ENCODE measurements at places on chromosomes 2 and 18.

DNA sequence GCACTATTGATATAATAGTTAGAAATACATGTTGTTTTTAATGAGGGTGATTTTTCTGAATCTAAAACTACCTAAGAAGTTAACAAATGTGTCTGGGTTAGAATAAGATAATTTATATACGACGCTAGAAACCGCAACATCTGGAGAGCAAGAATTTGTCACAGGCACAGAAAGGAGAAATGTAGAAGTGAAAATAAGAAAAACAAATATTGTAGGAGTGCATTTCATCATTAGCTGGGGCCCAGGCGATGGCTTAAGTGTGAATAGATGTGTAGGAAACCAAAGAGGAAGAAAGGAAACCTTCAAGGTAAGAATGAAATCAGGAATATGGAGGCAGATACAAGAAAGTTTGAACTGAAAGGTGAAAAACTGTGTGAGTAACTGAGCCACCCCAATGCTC is 90.3 kb downstream of the LRP2 start:
- no peak for DNase-seq
- H3K27ac ChIP-seq: no peak overlapping the region
- no peaks in the 10 kb centered on the region for H3K36me3 ChIP-seq
- H3K4me1 ChIP-seq: no peaks in the 10 kb centered on the region

DNA sequence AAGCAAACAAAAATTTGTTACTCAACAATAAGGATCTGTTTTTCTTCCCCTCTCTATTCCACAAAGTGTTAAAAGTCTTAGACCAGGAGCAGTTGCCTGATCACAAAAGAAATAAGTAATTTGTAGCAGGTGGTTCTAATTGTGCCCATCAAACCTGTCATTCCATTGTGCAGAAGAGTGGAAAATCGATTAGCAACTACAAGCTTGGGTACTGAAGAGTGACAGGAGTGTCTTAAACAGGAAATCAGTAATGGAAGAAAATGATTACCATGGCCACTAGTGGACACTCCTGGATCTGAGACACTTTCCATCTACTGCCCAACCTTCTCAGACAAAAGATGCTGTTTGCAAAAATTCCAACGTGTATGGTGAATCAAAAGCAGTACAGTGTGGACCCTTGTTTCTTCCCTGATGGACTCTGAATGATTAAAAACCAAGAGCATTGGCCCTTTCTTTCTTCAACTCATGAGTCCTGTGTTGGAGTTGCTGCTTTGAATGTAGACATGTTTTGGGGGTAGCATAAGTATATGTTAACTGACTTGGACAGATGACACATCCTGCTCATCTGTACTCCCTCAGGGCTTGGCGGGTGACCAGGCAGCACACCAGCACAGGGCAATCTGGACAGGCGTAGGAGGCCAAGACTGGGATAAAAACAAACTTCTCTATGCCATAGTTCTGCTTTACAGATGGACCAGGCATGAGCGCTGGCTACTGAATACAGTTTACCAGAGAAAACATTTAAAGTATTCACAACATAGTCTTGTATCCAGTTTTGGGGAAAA is 51.9 kb downstream of the PLA2R1 start:
- no peak overlapping the region for H3K4me3 ChIP-seq
- H3K36me3 ChIP-seq: no peaks in the 10 kb centered on the region
- H3K4me1 ChIP-seq: no peaks in the 10 kb centered on the region
- H3K27me3 ChIP-seq: peaks cover 17% of the 10 kb centered on the region
- no peak overlapping the region for H3K27ac ChIP-seq

GRCh38 chr2:172095146-172095904 is 7.4 kb downstream of the DLX2 start:
- H3K4me3 ChIP-seq: peak overlapping the region; percentile 90
- H3K27ac ChIP-seq: peak overlapping the region; percentile 61
- H3K4me1 ChIP-seq: peaks cover 27% of the 10 kb centered on the region

DNA sequence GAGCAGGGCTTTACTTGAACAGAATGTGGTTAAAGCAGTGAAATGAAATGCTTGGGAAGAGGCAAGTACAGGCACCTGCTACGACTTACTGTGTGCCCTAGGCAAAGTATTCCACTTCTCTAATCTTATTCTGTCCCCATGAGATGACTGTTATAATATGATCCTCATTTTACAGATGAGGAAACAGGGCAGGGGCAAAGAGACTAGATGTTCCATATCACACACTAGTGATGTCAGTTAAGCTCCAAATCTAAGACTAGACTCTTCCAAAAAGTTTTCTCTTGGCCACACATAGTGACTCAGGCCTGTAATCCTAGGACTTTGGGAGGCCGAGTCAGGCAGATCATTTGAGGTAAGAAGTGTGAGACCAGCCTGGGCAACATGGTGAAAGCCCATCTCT is 235.0 kb downstream of the SETBP1 start:
- H3K4me1 ChIP-seq: no peaks in the 10 kb centered on the region
- no peak overlapping the region for H3K27ac ChIP-seq
- no peaks in the 10 kb centered on the region for H3K36me3 ChIP-seq
- H3K27me3 ChIP-seq: peaks cover 16% of the 10 kb centered on the region
- no peak for DNase-seq

DNA sequence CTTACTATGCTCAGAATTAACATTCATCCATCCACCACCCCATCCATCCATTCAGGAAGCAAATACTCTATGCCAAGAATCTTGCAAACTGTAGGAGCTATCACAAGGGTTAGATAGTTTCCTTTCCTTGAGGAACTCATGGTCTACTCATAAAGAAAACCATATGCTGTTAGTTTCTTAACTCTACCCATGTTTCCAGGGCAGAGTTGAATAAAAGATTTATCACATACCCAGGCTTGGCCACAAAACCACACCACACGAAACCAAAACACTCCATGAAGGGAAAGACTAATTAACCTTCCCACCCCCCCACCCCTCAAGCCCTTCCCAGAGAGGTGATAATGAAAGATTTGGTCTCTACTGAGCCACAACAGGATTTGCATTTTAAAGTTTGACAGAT is 23.7 kb upstream of the MSGN1 start:
- no peak overlapping the region for H3K4me3 ChIP-seq
- DNase-seq: no peak
- H3K27me3 ChIP-seq: peaks cover 40% of the 10 kb centered on the region
- no peaks in the 10 kb centered on the region for H3K36me3 ChIP-seq
- no peak overlapping the region for H3K27ac ChIP-seq

GRCh38 chr2:71715951-71716696 is 262.8 kb downstream of the DYSF start:
- no peak overlapping the region for H3K4me3 ChIP-seq
- no peak overlapping the region for H3K27ac ChIP-seq
- no peaks in the 10 kb centered on the region for H3K27me3 ChIP-seq
- no peak for DNase-seq

DNA sequence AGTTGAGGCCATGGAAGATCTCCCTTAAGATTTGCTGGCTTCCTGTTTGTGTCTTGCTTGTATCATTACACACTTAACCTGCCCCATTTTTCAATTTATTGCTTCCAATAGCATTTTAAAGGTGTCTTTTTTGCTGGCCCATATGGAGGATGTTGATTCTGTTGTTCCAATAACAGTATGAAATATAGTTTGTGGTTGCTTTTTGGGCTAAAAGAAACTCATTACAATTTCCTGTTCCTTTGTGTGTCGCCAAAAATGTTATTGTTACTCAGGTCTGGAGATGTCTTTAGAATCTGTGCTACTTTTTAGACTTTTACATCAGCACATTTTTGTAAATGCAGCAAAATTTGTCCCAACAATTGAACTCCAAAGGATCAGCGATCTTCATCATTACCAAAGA is 234.0 kb upstream of the ITGA4 start:
- peak overlapping the region; percentile 63 for H3K4me3 ChIP-seq
- peak overlapping the region; percentile 83 for H3K27ac ChIP-seq
- peaks cover 20% of the 10 kb centered on the region for H3K4me1 ChIP-seq

DNA sequence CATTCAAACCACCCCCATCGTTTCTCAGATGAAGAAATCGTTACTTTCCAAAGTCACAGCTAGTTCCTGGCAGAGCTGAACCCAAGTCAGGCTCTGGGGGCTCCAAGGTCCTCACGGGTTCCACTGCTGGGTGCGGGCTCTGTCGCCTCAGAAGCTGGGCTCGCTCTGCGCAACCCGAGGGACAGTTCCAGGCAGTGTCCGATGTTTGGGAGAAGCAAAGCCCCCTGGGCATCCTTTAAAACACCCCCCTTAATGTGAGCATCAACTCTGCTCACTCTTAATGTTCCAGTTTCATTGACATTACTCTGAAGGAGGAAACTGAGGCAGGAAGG is 796 bp downstream of the AOX1 start:
- H3K27me3 ChIP-seq: peaks cover 7% of the 10 kb centered on the region
- peaks cover 7% of the 10 kb centered on the region for H3K4me1 ChIP-seq
- no peak overlapping the region for H3K27ac ChIP-seq
- H3K36me3 ChIP-seq: peaks cover 23% of the 10 kb centered on the region
- no peak for DNase-seq

DNA sequence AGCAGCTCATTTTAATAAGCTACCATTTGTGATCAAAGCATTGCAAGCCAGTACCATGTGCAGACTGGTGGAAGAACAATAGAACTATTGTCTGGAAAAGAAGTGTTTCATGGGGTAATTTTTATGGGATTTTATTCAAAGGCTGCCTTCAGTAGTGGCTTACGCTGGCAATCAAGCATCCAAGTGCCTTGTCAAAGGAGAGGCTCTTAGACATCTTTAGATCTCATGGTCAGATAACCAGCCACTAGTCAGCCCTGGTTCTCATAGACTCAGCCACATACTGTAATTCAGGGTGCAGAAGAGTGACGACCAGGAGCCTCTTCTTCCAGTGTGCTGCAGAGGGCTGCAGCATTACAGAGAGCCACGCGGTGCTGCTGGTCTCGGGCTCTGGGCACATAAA is 98.5 kb upstream of the NOSTRIN start:
- H3K27ac ChIP-seq: no peak overlapping the region
- no peak overlapping the region for H3K4me3 ChIP-seq
- DNase-seq: no peak

DNA sequence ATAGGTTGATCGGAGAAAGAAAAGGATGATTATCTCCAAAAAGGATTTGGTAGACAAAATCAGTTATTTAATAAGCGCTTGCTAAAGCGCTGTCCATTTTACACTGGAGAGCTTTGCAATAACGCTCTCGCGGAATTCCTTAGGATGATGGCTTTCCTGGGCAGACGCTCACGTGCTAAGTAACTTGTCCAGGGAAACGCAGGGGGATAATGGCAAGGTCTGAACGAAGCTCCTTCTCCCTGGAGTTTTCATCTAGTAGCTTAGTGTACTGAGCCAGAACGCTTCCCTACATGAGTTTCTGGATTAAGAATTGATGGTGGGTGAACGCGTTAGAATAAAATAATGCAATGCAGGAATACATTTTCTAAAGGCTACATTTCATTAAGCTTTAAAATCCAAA is 739.5 kb upstream of the SALL3 start:
- no peak for DNase-seq
- peaks cover 2% of the 10 kb centered on the region for H3K36me3 ChIP-seq
- no peak overlapping the region for H3K4me3 ChIP-seq
- peaks cover 2% of the 10 kb centered on the region for H3K27me3 ChIP-seq

- peaks cover 2% of the 10 kb centered on the region for H3K36me3 ChIP-seq
- H3K27ac ChIP-seq: peak overlapping the region; percentile 78
- H3K4me1 ChIP-seq: peaks cover 16% of the 10 kb centered on the region
- H3K4me3 ChIP-seq: peak overlapping the region; percentile 20
- DNase-seq: no peak
- peaks cover 87% of the 10 kb centered on the region for H3K27me3 ChIP-seq
Measured at GRCh38 chr2:199464606-199465352, 7.0 kb upstream of the SATB2 start.

GRCh38 chr2:133992454-133992853 is 261.4 kb upstream of the MGAT5 start:
- no peaks in the 10 kb centered on the region for H3K4me1 ChIP-seq
- H3K27ac ChIP-seq: no peak overlapping the region
- no peaks in the 10 kb centered on the region for H3K36me3 ChIP-seq
- DNase-seq: no peak

DNA sequence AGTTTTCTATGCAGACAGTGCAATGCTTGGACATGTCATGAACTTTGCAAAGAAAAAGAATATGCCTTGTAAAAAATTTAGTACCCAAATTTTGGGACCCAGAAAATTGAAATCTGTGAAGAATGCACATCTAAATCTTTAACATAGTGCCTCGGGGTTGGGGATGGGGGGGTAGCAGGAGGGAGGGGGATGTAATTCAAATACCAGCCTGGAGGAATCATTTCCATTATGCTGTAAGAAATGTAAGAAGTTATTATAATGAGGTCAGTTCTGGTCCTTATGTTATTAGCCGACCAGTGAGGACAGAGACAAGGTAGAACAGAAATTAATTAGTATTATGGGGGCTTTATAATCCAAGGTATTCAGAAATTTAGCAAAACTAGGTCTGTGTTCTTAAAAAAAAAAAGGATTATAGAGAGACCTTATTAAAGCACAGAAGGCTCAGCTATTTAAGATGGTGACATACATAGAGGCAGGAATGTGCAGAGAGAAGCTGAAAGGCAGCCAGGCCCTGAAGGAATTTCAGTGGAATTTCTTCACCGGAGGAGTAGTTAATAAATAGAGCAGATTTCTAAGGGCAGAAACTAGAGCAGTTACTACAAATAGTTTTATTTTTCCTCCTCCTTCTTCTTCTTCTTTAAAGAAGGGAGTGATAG is 89.0 kb upstream of the RBMS1 start:
- H3K27ac ChIP-seq: no peak overlapping the region
- no peaks in the 10 kb centered on the region for H3K36me3 ChIP-seq
- peaks cover 3% of the 10 kb centered on the region for H3K4me1 ChIP-seq
- no peak for DNase-seq

DNA sequence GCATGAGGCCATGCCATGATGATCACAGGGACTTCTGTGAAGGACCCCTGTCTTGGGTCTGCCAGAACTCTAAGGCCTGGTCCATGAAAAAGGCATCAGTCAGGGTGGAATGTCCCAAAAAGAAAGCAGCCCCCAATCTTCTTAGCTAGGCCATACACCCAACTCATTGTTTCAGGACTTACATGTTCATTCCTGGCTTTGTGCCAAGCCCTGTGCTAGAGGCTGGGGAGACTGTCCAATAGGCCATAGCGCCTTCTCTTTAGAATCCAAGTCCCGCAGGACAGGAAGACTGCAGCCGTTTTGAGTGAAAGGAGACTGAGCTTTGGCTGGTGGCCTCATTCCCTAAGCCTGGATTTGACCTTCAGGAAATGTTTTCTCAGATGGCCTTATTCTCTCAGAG is 247.3 kb downstream of the PRKCE start:
- H3K27me3 ChIP-seq: no peaks in the 10 kb centered on the region
- no peak for DNase-seq
- H3K27ac ChIP-seq: no peak overlapping the region
- H3K4me1 ChIP-seq: peaks cover 2% of the 10 kb centered on the region
- no peaks in the 10 kb centered on the region for H3K36me3 ChIP-seq

- H3K27me3 ChIP-seq: no peaks in the 10 kb centered on the region
- no peak overlapping the region for H3K4me3 ChIP-seq
- DNase-seq: no peak
- no peaks in the 10 kb centered on the region for H3K36me3 ChIP-seq
- H3K27ac ChIP-seq: no peak overlapping the region
Measured at GRCh38 chr2:104043864-104044263, 810.1 kb upstream of the POU3F3 start.

GRCh38 chr2:171807119-171807518 is 86.9 kb downstream of the SLC25A12 start:
- no peak overlapping the region for H3K4me3 ChIP-seq
- H3K27ac ChIP-seq: no peak overlapping the region
- peaks cover 16% of the 10 kb centered on the region for H3K36me3 ChIP-seq
- peaks cover 4% of the 10 kb centered on the region for H3K4me1 ChIP-seq
- DNase-seq: no peak
- no peaks in the 10 kb centered on the region for H3K27me3 ChIP-seq

GRCh38 chr2:117718048-117718447 is 96.4 kb upstream of the DDX18 start:
- H3K4me1 ChIP-seq: peaks cover 11% of the 10 kb centered on the region
- peaks cover 12% of the 10 kb centered on the region for H3K27me3 ChIP-seq

GRCh38 chr2:172228177-172228808 is 125.6 kb upstream of the DLX2 start:
- no peak overlapping the region for H3K27ac ChIP-seq
- no peaks in the 10 kb centered on the region for H3K36me3 ChIP-seq
- H3K4me1 ChIP-seq: peaks cover 27% of the 10 kb centered on the region
- DNase-seq: no peak
- H3K4me3 ChIP-seq: no peak overlapping the region
- peaks cover 9% of the 10 kb centered on the region for H3K27me3 ChIP-seq

Measured in activated naive CD8-positive, alpha-beta T cell treated with anti-CD3 and anti-CD28 coated beads, Interleukin-2, amount 10 ng/mL, durations not matched to agents 7 days and 5 days (primary cell).